ENCODE measurements at places on chromosomes 7 and 10. TPM values are rescaled to one million over a fixed set of nuclear protein-coding genes. Genes with fewer than 3 reads are reported as not detected.

DNA sequence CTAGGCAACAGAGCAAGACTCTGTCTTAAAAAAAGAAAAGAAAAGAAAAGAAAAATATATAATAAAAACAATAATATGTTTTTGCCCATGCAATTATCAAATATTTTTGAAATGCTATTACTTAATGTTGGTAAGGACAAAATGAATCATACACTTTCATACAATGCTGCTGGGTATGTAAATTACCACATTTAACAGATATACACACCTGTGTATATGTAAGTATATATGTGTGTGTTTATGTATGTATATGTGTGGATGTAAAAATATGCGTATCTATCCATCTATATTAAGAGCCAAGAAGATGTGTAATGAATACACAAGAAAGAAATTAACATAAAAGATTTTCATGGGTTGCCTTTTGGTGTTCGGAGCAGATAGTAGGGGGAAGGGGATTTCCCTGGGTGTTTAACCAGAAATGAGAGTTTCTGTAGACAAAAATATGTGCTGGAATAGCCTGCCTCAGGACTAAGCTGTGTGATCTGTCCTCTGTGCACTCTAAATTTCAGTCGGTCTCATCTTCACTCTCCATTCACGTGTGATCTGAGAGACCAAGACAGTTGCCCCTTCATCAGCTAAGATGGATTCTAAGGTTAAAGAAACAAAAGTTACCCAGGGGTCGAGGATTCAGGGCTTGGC is 61.2 kb downstream of the PRKCQ start:
- DNase-seq: no peak

DNA sequence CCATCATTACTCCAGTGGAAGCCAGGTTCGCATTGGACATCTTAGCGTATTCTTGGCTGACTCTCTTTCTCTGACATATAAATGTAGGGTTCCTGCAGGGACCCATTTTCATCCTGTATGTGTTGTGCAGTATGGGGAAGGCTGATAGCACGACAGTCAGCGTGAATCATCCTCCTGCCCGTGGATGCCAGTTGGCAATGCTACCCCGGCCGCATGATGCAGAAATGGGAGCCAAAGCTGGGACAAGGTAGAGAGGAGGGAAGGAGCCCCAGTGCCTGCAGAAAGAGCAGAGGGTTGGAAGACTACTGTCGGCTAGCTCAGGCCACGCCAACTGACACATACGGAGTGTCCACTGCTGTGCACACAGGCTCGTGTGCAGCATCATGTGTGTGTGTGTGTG is 251.6 kb downstream of the SKAP2 start:
- DNase-seq: no peak

DNA sequence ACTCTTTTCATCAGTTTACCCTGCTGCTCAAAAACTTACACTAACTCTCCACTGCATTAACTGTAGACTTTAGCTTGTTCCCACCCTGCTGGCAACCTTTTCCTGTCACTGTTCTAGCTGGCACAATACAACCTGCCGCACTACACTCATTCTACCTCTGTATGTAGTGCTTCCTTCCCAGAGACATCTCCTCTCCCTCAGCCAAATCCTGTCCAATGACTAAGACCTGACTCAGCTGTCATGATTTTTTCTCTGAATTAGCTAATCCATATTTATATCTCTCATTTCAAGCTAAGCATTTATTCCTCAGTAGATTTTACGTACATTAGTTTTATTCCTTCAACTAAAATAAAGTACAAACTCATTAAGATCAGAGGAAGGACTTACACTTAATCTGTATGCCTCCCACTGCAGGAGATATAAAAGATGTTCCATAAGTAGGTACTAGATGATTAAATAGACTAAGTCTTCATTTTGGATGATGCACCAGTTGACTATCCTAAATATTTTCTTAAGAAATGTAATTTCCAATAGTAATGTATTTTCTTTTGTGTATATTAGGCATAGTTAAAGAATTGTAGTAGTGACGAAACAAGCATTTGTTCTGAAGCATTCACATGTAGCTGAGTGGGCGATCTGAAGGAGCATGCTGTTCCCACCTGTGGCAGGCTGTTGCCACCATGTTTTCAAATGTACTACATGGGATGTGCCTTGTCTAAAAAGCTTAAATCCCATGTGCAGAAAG is 189.1 kb downstream of the SKAP2 start:
- no peak for DNase-seq

GRCh38 chr10:77310288-77310840 is 327.2 kb downstream of the KCNMA1 start:
- no peak for DNase-seq

DNA sequence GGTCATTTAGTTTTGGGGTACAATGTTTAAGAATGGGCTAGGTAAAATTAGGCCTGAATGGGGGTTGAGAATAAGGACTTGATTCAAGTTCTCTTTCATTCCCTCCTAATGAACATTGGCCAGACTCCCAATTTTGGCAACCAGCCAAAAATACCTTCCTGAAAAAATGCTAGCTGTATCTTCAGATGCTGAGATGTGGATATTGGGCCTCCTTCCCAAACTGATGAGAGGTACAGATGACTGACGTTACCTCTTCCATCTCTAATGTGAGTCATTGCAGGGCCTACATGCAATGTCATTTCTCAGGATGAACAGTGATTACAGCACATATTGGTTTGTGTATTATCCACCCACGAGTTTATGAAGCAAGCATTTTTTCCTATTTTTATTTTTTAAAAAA is 151.6 kb downstream of the SND1 start:
- no peak for DNase-seq

GRCh38 chr7:117097860-117098259 is 144.6 kb downstream of the ST7 start:
- DNase-seq: no peak

DNA sequence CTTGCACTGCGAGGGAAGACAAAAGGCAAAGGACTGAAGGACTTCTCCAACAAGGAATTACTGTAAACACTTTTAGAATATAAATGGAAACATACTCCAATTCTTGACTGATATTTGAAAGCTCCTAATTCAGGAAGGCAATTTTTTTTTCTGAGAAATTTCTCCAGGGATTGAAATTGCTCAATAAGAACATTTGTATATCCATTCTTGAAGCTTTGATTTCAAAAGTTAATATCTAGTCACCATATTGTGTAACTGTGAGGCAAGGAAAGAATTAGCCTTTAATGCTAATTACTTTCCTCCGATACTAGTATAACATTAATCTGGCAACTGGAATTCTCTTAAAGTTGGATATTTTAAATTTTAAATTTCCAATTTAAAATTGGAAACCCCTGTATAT is 188.4 kb upstream of the COL1A2 start:
- no peak for DNase-seq

GRCh38 chr10:121509112-121509511 is 89.1 kb downstream of the FGFR2 start:
- no peak for DNase-seq

- DNase-seq: no peak
Measured at GRCh38 chr7:139854803-139855497, 25.9 kb downstream of the TBXAS1 start.

GRCh38 chr7:99514050-99514449 is 9.6 kb downstream of the ZKSCAN5 start:
- no peak for DNase-seq

GRCh38 chr10:45040921-45041542 is 40.3 kb downstream of the ZNF22 start:
- DNase-seq: no peak

- no peak for DNase-seq
Measured at GRCh38 chr10:63155388-63156020, 22.4 kb downstream of the NRBF2 start.

DNA sequence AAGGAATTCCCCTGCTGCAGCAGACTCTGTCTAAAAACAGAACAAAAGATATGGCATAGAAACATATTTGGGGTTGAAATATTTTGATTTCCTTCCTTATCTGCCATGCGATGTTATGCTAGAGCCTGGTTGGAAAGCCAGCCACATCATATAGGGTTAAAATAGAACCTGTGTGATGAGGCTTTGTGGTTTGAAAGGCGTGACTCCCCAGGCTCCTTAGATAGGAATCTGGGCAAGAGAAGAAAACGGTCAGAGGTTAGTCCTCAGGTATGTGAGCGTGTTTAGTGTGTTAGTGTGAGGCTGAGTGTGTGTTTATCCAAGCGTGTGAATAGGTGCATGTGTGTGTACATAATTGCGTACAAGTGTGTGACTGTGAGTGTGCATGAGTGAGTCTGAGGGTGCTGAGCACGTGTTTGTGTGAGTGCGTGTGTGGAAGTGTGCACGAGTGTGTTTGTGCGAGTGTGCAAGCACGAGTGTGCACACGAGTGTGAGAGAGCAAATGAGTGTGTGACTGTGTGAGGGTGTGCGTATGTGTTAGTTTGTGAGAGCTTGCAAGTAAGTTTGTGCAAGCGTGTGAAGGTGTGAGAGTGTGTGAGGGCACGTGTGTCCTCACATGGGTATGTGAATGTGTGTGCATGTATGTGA is 79.9 kb downstream of the COL26A1 start:
- no peak for DNase-seq

DNA sequence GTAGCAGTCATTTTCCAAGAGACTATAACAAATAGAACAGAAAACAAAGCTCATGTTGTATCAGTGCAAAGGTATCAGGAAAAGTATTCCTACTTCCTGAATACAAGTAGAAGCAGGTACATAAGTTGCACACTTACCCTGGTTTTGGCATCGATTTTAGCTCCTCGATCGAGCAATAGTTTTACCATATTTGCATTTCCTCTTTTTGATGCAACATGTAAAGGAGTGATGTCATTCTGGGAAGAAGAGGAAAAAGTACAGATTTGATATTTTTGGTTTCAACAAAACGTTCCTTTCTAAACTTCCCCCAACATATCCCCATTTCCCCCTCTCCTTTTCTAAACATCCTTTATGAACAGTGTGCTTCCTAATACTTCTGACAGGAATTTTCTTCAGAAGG is 155.1 kb downstream of the ANK3 start:
- DNase-seq: no peak

- DNase-seq: no peak
Measured at GRCh38 chr10:130611239-130611638, 475.0 kb downstream of the GLRX3 start.

Gene GDF2
- not detected for total RNA-seq

Gene EVX1
- total RNA-seq: not detected

Gene BRI3
- total RNA-seq: 73.1 TPM

Gene PILRA
- total RNA-seq: 14.3 TPM

Gene ZNF487
- total RNA-seq: 3.0 TPM

Gene ABLIM1
- total RNA-seq: 258 TPM

Gene IQCE
- 7.5 TPM for total RNA-seq

Gene VIM
- total RNA-seq: 1,485 TPM

Gene LIPK
- total RNA-seq: not detected

Gene NODAL
- not detected for total RNA-seq

Gene NPC1L1
- 0.21 TPM for total RNA-seq

Gene C10orf95
- total RNA-seq: 0.68 TPM

Data from naive thymus-derived CD4-positive, alpha-beta T cell (primary cell).